WERI-Rb-1 (cell line): ENCODE measurements at places on chromosomes 3 and 15.

- no peak for DNase-seq
These were observed 16.0 kb upstream of the GNB5 start for GRCh38 chr15:52207191-52207590.

DNA sequence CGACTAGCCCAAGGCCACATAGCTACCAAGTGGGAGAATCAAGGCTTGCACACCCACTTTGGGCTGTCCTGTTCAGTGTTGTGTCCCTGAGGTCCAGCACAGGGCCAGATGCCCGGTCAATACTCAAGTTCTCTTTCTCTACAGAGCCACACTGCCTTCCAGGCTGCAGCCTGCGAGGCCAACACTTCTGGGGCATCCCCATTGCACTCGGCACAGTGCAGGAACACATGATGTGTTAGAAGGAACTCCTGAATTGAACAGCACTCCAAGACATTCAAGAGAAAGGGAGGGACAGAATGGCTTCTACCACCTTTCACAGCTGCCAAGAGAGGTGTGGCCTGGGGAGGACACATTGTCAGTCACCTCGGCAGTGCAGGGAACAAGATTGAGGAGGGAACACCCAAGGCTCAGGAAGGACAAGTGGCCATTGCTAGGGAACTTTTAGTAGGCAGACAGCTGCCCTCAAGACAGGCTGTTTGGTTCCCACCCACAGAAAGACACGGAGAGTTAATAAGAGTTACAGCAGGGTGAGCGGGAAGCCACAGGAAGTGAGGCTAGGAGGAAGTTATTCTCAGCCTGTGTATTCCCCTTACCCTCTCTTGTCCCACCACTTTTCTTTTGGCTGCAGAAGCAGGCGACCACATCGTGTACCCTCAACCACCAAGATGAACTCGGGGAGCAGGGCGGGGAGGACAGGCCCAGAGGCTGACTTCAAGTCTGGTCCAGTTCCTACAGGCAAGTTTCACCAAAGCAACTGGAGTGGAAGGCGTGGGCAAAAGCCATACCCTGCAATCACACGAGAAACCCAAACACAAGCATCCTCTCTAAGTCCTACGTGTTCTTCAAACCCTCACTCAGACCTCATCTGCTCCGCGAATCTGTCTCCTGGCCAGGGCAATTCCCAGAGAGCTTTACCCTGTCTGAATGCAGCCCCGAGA, 69.4 kb downstream of the SRGAP3 start:
- DNase-seq, result no peak

DNA sequence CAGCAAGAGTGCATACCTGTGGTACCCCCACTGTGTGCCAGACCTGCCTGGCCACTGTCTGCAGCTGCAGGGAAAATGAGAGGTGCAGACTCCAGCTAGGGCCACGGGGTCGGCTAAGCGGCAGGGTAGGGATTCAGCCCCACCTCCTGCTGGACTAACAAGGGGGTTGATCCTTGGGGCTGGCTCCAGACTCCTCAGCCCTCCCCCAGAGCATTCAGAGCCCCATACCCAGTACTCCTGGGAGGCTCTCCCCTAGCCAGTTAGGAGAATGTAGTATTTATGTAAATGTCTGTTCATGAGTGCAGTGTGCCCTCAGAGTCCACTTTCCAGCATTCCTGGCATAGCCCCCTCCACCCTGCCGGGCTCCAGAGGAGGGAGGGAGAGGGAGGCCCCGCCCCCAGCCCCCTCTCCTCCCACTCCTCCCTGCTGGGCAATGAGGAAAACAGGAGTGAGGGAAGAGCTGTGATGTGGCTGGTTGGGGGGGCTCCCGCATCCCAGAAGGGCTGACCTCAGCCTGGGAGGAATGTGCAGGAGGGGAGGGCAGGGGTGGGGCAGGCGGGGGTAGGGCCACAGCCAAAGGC, 4.5 kb upstream of the SEMA3B start:
- DNase-seq, result peak; percentile 76

- no peak for DNase-seq
These were observed 52.0 kb downstream of the VPS8 start for GRCh38 chr3:184864000-184864399.
